H54 (cell line): ENCODE measurements at places on chromosomes 4 and X.
A peak's percentile ranks its signal among the peaks of the same experiment; 100 is the strongest.

DNA sequence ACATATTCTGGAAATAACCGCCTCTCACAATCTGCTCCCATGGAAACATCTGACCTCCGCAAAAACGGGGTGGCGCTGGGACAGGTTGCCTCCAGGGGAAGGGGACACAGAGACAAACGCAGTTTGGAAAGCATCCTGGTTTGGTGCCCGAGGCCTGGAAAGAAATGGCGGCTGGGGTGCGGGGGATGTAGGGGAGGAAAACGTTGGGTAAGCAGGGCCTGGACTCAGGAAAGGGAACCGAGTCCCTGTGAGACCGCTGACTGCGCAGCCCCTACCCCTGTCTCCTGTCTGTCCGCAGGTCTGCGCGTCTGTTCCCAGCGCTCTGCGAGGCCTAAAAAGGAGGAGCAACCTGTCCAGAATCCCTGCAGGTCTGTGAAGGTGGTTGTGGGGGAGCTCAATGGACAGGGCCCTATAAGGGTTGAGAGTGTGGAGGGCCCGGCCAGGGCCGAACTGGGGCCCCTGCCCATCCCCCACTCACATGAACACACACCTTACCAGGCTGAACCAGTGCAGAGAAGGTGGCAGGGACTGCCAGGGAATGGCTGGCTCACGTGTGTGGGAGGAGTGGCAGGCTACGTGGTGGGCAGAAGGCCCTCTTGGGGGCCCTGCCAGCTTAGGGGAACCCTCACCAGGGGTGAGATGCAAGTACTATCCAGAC is 672 bp downstream of the TCEAL3 start:
- no peak for DNase-seq

- no peak for DNase-seq
These were observed 247.3 kb downstream of the GPAT3 start for GRCh38 chr4:83783215-83783614.

GRCh38 chrX:130772105-130772775 is 130.8 kb downstream of the ENOX2 start:
- peak; percentile 6 for DNase-seq

GRCh38 chr4:114082348-114082747 is 102.9 kb upstream of the ARSJ start:
- no peak for DNase-seq

DNA sequence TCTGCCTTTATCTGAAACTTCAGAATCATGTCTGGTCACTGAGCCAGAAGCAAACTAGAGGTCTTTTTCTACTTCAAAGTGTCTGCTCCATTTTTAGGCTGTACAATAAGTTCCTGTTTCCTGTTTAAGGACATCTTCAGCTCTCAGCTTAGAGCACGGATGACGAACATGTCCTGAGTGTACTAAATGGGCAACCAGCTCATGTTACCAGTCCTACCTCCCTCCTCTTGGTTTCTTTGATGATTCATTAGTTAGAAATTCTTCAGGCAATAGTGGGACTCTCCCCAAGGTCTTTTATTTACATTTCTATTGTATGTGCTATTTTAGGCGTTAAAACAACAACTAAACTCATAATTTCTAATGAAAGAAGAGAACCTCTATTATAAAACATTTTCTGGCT is 58.0 kb downstream of the ENPEP start:
- peak; percentile 25 for DNase-seq

- no peak for DNase-seq
These were observed 10.3 kb downstream of the ADH5 start for GRCh38 chr4:99078336-99078735.

- peak; percentile 9 for DNase-seq
These were observed 618.1 kb upstream of the GRIA3 start for GRCh38 chrX:122565952-122566351.

DNA sequence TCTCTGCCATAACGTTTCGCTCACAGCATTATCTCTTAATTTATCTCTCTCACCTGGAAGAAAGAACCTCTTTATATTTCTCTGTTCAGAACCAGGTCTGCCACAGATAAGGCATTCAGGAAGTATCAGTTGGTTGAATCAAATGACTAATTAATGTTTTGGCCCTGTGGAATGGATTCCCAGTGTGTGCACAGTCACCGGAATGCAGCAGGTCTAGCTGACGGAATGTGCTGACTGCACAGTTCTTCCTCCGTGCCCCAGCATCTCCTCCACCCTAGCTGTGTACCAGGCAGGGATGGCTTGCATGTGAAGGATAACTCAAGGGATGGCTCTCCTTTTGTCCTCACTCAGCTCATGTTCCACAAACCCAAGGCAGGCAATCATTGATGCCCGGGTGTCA is 141.8 kb upstream of the MSX1 start:
- DNase-seq, result no peak

- DNase-seq, result no peak
These were observed 123.8 kb downstream of the RPS6KA6 start for GRCh38 chrX:84064164-84064563.

GRCh38 chrX:24498975-24499374 is 33.9 kb downstream of the PDK3 start:
- no peak for DNase-seq

DNA sequence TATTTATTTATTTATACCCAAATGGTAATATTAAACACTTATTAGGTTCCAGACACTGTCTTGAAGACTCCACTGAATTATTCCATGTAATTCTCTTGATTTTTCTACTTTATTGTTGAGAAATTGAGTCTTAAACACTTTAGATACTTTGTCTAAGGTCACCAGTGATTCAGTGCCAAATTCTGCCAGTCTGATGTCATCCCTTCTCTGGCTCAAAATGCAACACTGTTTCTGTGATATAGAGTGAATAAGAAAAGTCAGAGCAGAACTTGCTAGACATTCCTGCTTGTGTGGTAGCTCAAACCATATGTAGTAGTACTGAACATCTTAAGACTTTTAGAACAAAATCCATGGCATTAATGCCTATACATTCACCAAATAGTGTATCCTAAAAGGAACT is 164.3 kb downstream of the GABRB1 start:
- DNase-seq, result no peak

DNA sequence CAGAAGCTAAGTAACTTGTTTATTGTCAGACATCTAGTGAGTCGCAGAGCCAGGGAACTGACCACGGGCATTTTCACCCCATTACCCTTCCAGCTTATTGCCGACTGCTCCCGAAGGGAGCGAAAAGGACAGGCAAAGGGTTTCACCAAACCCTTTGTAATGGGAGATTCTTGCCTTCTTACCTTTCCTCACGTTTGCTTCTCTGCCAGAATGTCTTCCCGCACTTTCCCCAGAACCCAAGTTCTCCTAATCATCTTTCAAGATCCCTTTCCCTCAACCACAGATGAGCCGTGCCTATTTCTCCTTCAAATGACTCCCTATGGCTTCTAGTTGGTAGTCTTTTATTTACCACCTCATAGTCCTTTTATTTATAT is 520 bp upstream of the SRP72 start:
- DNase-seq, result no peak

DNA sequence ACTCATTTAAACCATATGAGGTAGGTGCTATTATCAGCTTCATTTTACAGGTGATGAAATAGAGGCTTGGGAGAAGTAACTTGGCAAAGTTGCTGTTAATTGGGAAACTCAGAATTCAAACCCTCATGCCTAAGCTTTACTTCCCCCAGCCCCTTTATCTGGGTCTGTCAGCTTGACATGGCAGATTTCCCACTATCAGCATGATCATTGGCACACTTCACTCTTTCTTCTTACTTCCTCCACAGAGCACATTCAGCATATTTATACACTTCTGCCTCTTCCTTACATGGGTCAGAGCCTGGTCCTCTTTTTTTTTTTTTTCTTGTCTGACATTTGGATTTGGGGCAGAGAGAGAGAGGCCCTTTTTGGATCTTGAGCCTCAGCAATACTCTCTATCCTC is 56.5 kb upstream of the ARX start:
- DNase-seq, result no peak

GRCh38 chrX:150873616-150874015 is 24.9 kb downstream of the CD99L2 start:
- DNase-seq, result no peak

GRCh38 chrX:107576841-107577240 is 51.5 kb upstream of the PRPS1 start:
- no peak for DNase-seq

GRCh38 chr4:172725581-172725980 is 443.0 kb upstream of the GALNT7 start:
- no peak for DNase-seq

- peak; percentile 18 for DNase-seq
These were observed 64.8 kb upstream of the STOX2 start for GRCh38 chr4:183840311-183840710.

DNA sequence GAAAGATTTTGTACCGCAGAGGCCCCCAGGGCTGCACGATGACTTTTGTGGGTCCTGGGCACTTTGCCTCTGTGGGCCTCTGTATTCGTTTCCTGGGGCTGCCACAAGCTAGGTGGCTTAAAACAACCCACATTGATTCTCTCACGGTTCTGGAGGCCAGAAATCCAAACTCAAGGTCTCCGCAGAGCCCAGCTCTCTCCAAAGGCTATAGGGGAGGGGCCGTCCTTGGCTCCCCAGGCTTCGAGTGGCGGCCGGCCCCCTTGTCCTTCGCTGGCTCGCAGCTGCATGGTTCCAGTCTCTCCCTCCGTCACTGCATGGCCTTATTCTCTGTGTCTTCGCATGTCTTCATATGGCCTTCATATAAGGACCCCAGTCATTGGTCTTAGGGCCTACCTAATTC is 241.2 kb downstream of the EVC2 start:
- no peak for DNase-seq

- DNase-seq, result no peak
These were observed 22.6 kb upstream of the CLCN4 start for GRCh38 chrX:10133980-10134676.

DNA sequence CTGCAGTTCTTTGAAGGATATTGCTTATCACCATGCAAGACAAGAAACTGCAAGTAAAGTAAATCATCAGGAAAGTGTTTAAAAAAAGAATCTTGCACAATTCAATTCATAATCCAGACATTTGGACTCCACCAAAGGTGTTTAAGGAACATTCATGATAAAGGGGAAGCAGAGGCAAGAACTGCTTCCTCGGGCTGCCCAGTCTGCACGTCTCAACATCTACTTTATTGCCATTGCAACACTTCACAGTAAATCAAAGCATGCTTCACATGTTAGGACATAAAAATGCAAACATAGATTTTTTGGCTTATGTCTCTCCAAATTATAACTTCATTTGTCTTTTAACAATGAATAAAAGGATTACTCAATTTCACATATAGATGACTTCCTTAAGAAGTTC is 42.5 kb downstream of the MID1 start:
- no peak for DNase-seq

DNA sequence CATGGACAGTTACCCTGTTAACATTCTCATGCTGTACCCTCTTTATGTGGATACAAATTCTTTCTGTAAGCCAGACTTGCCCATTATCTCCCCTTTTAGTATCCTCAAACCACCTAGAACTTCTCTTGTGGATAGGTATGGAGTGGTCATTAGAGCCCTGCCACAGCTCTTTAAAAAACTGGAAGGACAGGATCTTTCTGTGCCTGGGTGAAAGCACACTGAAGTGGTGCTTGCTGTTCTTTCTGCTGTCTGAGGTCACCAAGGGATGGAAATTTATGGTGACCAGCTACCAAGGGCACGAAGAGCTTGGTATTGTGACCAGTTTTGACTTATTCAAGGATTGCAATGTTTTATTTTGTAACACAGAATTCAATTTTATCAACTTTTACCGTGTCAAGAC is 344.2 kb downstream of the CBLL2 start:
- no peak for DNase-seq

DNA sequence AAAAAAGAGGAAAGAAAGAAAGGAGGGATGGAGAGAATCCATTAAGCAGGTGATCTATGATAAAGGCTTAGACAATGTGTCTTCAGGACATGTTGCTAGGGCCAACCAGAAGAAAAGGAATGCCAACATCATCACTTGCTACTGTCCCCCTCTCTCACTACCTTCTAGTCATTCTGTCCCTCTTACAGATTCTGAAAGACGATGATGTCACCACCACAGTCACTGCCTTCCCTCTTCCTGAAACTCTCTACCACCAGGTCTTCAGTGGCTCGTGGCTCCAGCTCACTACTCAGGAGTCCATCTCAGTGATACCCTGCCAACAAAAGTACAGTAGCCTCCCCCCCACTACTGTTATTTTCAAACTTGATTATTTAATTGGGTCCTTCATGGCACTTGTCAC is 64.0 kb downstream of the KCNIP4 start:
- no peak for DNase-seq

DNA sequence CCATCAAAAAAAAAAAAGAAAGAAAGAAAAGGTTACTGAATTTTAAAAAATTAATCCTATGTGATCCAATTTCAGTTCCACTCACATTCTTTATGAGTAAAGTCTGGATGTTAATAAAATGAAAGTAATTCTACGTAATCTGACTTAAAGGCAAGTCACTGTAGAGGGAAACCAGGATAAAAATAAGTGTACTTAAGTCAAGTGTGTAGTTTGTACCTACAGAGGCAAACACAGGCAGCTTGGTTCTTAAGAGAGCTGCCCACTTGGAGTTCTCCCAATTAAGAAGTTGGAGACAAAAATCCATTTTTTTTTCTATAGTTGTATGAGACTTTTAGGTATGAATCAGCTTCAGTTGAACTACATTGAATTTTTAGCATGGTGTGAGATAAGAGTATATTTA is 7.0 kb upstream of the LRAT start:
- DNase-seq, result no peak

DNA sequence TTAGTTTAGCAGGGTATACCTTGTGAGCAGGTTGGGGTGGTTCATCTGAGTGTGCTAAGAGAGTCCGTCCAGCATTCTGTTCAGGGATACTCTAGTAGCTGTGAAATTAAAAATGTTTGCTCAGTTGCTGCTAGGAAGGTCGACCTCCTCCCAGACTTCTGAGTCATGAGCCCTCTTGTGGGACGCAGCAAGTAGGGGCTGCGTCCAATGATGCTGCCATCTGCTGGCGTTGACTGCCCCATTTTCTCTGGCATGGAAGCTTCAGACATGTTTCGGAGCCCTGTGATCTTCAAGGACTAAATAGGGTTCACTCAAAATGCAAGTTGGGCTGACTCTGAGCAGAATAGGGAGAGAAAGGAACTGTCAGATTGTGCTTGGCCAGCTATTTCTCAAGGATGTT is 201.0 kb upstream of the ARSJ start:
- no peak for DNase-seq
